ENCODE measurements at places on chromosomes 2 and 18.

- no peak for DNase-seq
Measured at GRCh38 chr2:18829251-18829902, 240.0 kb upstream of the NT5C1B start.

DNA sequence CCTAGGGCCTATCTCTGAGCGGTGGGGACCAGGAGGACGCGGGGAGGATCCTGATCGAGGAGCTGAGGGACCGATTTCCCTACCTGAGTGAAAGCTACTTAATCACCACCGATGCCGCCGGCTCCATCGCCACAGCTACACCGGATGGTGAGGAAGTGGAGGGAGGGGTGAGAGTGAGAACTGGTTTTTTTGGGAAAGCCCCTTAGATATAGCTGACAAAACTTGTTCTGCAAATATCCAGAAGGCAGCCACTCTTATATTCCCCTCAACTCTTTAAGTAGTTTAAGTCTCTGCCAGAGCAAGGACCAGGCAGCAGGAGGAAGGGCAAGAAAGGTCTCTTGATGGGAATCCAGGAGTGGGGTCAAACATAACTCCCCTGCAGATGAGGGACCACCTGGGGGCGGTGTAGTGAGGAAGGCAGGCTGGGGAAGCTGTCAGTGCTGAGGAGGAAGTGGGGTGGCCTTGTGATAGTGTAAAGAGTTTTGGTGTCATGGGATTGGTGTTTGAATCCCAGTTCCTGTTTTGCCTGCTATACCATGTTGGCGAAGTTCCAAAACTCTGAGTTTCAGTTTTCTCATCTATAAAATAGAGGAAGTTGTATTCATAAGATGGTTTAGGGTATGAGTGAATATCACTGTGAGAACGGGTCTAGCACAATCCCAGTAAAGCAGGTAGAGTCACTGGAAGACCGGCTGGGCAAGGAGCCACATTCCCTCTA is 3.4 kb downstream of the NAGK start:
- no peak for DNase-seq

DNA sequence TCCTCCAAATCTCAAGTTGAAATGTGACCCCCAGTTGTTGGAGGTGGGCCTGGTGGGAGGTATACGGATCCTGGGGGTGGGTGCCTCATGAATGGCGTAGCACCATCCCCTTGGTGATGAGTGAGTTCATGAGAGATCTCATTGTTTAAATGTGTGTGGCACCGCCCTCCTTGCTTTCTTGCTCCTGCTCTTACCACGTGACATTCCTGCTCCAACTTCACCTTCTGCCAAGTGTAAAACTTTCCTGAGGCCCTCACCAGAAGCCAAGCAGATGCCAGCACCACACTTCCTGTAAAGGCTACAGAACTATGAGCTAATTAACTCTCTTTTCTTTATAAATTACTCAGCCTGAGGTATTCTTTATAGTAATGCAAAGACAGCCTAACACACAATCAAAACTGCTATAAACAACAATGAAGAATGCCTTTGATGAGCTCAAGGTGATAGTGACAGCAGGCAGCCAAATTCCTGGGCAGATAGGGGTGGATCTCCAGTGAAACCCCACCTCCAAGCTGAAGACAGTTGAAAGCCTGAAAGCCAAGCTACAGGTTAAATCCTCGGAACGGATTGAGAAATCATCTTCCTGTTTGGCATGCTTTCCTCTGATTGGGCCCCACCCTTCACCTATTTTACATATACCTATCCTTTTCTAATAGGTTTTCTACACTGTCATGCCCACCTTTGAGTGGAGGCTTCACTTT is 26.9 kb downstream of the MCEE start:
- peak; percentile 44 for DNase-seq

DNA sequence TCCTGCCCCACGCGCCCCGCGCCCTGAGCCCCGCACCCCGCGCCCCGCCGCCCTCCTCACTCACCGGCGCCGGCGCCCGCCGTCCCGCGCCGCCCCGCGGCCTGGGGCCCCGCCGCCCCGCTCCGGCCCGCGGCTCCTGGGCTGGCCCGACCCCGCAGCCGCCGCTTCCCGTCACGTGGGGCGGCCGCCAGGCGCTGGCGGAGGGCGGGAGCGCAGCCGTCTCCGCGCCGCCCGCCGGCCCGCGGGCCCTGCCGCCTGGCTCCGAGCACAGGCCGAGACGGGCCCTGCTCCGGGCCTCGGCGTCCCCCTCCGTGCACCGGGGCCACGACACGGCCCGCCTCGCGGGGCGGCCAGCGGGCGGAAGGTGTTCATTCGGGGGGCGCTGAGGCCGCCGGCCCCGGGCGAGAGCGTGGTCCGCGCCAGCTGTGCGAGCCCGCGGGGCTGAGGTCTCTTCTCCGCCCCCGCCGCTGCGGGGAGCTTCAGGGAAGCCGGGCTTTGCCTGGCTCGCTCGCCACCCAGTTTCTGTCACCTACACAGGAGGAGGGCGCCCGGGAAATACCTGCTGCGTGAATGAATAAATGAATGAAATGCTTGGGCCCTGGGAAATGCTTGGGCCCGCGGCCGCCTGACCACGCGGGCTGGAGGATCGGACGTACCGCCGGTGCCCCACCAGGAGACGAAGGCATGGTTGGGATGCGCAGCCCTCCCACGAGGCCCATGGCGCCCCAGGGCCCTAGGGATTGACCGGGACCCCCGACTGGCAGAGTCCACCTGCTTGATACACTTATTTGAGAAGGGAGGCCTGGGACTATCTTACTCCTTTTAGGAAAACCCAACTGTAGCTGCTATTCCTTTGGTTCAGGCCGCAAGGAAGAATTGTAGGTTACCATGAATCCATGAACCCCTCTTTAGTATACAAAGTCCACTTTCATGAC is at the start of gene TGFBRAP1:
Gene TGFBRAP1 (minus strand): TSS at position 175 of the 935 bp plus-strand sequence. CDS start 21,434 bp downstream, outside the sequence.
- peak; percentile 56 for DNase-seq

- DNase-seq: no peak
Measured at GRCh38 chr2:72271276-72271614, 123.6 kb upstream of the CYP26B1 start.

- no peak for DNase-seq
Measured at GRCh38 chr2:118580651-118581050, 266.8 kb downstream of the EN1 start.

GRCh38 chr18:12515550-12515949 is 107.8 kb downstream of the PRELID3A start:
- DNase-seq: no peak

DNA sequence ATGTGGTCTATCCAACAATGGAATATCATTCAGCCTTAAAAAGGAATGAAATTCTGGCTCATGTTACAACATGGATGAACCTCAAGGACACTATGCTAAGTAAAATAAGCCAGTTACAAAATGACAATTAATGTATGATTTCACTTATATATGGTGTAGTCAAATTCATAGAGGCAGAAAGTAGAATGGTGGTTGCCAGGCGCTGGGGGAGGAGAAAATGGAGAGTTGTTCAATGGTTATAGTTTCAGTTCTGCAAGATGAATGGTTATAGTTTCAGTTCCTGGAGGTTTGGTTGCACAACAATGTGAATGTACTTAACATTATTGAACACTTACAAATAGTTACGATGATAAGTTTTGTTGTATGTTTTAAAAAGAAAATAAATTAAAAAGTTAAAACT is 79.2 kb upstream of the IL1R2 start:
- no peak for DNase-seq

DNA sequence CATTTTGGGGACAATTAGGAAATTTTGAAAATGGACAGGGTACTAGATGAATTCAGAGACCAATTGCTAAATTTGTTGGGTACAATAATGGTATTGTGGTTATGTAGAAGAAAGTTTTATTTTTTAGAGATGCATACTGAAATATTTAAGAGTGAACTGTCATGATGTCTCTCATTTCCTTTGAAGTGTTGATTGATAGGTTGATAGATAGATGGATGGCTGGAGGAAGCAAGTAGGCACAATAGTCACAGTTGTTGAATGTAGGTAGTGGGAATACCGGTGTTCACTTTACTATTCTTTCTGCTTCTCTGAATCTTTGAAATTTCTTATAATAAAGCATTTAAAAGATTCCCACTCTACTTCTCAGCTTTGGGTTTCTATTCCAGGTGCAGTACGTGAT is 151.7 kb upstream of the FOSL2 start:
- no peak for DNase-seq

GRCh38 chr18:13477147-13477683 is 249.1 kb downstream of the FAM210A start:
- DNase-seq: no peak

DNA sequence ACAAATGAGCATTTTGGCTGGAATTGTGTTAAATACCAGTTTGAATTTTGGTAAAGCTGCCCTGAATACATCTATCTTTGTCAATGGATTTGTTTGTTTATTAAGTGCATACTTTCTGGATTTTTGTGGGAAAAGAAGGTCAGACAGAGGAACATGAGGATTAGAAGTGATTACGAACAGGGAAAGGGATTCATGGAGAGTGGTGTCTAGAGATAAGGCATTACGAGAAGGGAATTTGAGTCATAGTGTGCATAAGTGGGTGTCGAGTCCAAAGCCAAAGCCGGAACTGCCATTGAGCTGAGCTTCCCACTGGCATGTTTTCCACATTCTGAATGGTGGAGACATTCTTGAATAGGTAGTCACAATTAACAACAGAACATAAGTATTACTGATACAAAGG is 68.9 kb upstream of the EFEMP1 start:
- DNase-seq: peak; percentile 30

- DNase-seq: no peak
Measured at GRCh38 chr2:9473985-9474360, 378 bp upstream of the IAH1 start.

DNA sequence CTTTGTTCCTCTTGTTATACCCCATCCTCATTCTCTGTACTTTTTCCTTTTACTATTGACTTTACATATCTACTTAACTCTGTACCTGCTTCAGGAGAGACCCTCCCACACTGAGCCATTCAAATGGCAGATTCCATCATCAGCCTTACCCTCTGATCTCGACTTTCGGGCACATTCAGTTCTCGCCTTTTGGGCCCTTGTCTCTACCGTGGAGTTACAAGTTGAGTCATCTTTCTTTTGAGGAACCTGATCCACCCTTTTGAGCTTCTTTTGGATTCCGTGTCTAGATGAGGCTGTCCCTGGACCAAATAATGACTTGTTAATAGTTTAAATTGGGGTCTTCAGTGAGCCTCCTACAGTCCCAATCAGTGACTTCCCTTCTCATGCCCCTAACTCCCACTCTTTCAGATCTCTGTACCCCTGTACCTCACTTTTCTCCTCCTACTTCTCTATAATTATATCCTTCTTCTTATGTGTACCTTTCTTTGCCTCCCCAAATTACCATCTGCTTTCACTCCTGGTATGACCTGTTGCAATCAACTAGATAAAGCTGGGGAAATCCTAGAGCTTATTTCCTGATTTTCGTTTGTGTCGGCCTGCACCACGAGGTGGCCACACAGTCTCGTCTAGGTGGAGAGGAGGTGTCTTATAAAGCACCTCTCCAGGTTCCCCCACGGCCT is 17.2 kb downstream of the SP110 start:
- DNase-seq: no peak

GRCh38 chr2:236887953-236888793 is 197.5 kb upstream of the COPS8 start:
- no peak for DNase-seq

- DNase-seq: no peak
Measured at GRCh38 chr2:157487271-157487610, 43.4 kb upstream of the CYTIP start.

- DNase-seq: no peak
Measured at GRCh38 chr2:135093193-135093592, 41.1 kb downstream of the RAB3GAP1 start.

DNA sequence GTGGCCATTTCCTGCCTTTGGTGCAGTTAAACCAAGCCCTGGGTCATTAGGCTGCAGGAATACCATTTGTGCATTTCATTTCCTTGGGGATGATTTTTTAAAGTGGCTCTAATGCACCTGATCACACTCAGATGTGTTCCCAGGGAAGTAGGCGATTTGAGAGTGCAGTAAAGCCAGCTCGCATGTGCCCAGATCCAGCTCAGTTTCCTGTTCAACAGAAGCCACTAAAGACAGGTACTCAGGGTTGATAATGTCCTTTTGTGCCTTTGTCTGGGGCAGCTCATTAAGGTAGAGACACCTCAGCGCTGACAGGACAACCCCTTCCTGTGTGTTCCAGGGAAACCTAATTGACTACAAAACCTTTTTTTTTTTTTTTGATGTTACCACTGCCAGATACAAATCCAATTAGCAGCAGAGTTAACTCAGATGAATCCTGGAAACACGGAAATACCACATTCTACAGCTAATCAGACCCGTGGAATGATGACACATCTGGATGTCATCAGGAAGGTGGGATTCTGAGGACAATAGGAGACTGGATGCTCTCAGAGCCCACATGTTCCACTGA is 15.2 kb upstream of the CHRNA1 start:
- DNase-seq: no peak
